Activated CD8-positive, alpha-beta memory T cell treated with anti-CD3 and anti-CD28 coated beads for 1 hour (primary cell): ENCODE measurements at places on chromosomes 4 and X.

DNA sequence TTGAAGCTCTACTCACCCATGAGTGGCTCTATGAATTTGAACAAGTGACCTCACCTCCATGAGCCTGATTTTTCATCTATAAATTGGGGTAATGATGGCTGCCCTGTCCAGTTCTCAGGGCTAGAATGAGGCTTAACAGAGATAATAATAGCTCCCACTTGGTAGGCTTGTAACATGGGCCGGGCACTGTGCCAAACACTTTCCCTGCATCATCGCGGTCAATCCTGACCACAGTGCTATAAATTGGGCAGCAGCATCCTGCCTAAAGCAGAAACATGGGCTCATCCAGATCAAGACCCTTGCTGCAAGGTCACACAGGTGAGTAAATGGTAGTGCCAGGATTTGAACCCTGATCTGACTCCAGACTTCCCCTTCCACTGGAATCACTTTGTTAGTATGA, 12.8 kb downstream of the APLN start:
- DNase-seq = no peak

GRCh38 chr4:136680271-136680670, 852.0 kb downstream of the PCDH18 start:
- no peak for DNase-seq

- no peak for DNase-seq
Observed at GRCh38 chr4:70703619-70704214, 15.4 kb downstream of the UTP3 start.

GRCh38 chrX:118347131-118347530, 1.2 kb downstream of the WDR44 start:
- no peak for DNase-seq

- DNase-seq = no peak
Observed at GRCh38 chr4:155495572-155496293, 119.0 kb upstream of the MAP9 start.

DNA sequence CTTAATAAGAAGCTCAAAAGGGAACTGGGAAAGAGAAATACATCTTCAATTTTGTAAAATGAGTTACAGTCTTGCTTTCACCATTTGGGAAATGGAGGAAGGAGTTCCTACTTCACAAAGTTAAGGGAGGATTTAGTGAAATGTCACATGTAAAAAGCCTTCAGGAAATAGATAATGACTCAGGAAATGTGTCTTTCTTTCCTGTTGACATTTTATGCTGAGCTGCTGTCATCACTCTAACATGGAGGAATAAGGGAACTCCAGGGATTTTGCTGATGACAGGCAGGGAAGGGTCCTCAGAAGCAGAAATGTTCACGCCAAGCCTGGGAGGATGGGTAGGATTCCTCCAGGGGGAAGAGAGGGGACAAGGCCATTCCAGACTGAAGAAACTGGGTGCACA, 251.1 kb downstream of the USP46 start:
- DNase-seq = no peak

GRCh38 chr4:1290165-1290977, 680 bp downstream of the MAEA start:
- DNase-seq = no peak

DNA sequence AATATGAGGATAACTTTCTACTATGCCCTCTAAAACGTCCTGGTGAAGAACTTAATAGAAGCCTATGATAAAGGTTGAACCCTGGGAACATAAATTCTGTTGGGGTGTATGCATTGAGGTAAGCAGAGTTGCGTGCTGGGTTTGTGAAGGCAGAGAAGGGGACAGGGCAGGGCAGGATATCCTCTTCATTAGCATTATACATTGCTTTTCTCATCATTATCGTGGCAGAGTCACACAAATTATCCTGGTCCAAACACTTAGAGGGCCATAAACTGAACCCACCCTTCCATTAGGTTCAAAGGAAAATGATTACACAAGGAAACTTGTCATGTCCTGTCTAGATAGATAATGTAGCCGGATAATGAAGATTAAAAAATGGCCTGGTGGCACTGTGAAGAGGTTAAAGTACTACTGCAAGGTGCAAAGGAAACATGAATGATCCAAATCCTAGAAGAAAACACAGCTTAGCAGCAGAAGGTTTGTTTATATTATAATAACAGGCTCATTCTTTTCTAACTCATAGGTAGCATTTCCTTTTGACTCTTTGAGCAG, 189.1 kb downstream of the SPCS3 start:
- DNase-seq = no peak

DNA sequence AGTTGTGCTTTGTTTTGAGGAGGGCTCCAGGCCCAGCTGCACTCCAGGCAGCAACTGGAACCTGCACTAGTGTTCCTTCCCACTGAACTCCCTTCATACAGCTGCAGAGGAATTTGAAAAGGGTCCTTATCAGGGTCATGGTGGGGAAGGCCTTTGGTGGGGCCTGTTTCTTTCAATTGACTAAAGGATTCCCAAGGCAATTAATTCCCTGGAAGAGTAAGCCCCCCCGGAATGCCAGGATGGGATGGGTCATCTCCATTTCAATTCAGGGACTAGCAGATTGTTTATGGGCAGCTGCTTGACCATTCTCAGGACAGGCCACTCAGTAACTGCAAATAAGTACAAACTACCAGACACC, 45.3 kb downstream of the TSC22D3 start:
- no peak for DNase-seq

DNA sequence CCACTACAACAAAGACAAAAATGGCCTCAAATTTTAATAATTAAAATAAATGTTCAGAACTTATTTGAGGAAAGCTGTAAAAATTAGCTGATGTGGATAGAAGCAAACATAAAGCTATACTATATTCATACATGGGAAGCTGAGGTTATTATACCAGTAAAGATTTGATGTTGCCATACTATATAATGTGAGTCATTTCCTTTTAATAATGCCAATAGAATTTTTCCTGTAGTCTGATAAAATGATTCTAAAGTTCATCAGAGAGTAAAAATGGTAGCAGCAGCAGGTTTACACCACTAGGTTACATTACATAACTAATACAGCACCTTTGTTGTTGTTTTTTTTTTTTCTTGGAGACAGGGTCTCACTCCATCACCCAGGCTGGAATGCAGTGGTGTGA, 45.5 kb upstream of the CYP2U1 start:
- DNase-seq = no peak

- DNase-seq = no peak
Observed at GRCh38 chr4:129109965-129110824, 14.2 kb downstream of the C4orf33 start.

- DNase-seq = no peak
Observed at GRCh38 chr4:122749704-122750454, 17.4 kb downstream of the BBS12 start.

- DNase-seq = no peak
Observed at GRCh38 chrX:103063918-103064434, at the start of gene BEX1. Gene BEX1 (minus strand): TSS chrX:103064171. CDS start chrX:103063274, 897 bp downstream.
